ENCODE measurements at places on chromosomes 3 and 15.
A peak's percentile ranks its signal among the peaks of the same experiment; 100 is the strongest.

DNA sequence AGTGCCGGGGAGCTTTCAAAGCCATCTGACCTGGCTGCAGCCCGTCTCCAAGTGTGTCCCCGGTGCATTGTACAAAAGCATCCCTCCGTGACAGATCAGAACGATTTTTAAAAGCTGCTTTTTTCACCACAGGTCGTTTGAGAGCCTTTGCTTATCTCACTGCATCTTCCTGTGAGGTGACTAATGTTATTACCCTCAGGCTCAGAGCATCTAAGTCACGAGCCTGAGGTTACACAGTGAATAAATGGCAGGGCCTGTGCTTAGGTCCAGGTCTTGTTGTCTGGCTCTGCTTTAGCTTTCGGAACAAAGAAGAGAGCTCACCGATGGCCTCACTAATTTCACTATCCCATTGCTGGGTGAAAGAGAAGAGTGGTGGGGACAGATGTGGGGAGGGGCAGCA, 83.3 kb downstream of the SEC22A start:
- peak; percentile 1 for DNase-seq

DNA sequence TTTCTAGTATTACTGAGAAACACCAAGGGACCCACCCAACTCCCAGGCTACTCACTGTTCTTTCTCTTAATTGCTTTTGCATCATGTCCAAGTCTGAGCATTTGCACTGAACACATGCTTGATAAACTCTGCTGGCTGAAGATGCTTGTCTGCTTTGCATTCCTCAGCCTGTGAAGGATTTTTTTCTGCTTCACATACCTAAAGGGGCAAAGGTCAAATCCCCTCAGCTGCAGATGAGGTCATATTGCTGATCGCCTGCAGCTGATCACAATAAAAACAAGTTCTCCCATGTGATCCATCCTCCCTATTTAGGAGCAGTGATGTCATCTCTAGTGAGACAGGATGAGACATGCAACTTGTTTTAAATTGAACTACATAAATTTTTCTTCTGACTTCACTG, 84.6 kb upstream of the DCBLD2 start:
- DNase-seq = peak; percentile 72

DNA sequence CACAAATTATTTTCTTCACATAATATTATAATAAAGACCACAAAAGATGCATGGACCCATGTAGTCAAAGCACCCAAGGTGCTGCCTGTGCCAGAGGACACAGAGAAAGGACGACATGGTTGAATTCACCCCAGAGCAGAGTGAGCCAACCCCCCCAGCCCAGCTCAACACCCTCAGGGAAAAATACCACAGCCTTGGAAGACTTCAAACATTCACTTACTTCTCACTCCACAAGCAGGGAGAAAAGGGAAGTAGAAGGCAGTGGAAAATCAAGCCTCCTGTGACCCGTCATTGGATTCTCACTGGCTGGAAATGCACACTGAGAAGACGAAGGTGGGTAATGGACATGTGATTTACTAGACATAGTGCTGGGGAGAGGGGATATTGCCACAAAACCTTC, 70.8 kb downstream of the TAFA4 start:
- DNase-seq = no peak

- no peak for DNase-seq
Observed at GRCh38 chr3:133991209-133991608, 38.5 kb downstream of the SLCO2A1 start.

DNA sequence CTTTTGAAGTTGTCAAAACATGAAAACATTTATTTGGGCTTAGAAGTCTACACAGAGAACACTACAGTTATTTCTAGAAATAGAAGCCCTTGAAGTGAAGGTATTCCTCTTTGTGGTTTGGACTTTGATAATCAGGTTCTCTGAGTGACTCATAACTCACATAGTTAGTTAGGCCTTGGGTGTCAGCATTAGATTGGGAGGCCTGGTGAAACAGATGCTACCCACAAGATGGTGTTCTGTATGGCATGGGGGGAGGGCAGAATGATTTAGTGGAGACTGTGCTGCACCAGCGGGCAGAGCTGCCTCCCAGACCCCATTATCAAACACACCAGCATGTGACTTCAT, 108.9 kb upstream of the ETV5 start:
- DNase-seq = no peak

GRCh38 chr3:17307482-17307881, 422.7 kb downstream of the PLCL2 start:
- no peak for DNase-seq

DNA sequence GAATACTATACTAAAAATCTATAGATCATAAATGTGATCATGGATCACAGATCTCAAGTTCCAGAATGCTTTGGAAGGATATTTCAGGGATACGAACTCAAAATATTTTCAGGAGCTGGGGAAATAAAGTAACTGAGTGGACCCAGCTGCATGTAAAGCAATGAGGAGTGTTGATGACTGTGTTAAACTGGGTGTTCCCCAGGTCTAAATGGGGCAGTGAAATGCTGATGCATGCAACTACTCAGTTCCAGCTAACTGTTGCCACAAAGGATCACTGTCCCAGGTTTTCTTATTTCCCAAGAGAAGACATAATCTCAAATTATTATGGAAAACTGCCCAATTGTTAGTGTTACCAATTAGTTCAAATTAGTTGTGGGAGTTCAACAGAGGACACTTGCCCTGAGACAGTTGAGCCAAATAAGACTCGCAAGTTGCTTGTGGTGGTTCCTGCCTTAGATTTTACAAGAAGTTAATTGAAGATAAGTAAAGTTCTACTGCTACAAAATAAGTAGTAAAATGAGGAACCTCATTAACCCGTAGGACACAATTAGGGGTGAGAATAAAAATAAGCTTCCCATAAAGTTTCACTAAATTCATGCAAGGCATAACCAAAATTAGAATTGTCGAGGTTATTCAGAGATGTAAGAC, 66.3 kb upstream of the IL12A start:
- no peak for DNase-seq

- no peak for DNase-seq
Observed at GRCh38 chr3:17605032-17605431, 137.4 kb downstream of the TBC1D5 start.

GRCh38 chr15:76467136-76467535, 130.6 kb downstream of the ISL2 start:
- DNase-seq = no peak

DNA sequence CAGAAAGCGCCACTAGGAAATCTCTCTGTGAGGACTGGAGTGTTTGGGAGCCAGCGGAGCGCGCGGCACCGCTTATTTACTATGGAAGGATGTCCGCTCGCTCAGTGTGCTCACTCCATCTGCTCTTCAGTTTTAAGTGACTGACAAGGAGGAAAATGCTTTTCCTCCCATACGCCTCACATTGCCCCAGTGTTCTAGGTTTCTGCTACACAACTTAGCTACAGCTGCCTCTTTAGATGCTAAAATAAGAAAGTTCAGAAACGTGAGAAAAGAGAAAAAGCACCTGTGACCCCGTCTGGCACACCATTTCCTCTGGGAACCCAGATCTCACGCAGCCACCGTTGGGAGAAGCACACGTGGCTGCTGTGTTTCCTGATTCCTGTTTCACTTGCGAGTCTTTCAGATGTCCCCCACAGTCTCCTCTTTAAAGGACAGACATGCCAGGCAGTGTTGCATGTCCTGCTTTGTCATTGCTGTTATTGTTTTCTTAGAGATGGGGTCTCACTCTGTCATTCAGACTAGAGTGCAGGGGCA, 11.7 kb upstream of the MUSTN1 start:
- DNase-seq = no peak

DNA sequence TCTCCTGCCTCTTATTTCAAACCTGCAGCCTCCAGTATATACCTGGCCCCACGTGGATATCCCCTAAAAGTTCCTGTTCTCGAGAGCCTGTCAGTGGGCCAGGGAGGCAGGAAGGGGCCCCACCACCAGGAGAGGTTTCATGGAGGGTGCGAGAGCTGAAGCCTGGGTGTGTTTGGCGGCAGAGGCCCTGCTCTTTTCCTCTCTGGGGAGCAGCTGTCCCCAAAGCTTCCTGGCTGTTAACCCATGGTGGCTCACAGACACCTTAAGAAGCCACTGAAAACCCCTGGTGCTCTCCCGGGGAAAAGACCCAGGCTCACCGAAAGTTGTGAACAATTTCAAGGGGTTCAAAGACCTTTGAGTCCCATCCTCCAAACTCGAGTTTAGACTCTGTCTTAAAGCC, 1.1 kb downstream of the PRRT3 start:
- no peak for DNase-seq

GRCh38 chr3:170078620-170079281, 41.0 kb downstream of the GPR160 start:
- peak; percentile 7 for DNase-seq

- DNase-seq = no peak
Observed at GRCh38 chr3:175294793-175295192, 435.7 kb downstream of the NAALADL2 start.

DNA sequence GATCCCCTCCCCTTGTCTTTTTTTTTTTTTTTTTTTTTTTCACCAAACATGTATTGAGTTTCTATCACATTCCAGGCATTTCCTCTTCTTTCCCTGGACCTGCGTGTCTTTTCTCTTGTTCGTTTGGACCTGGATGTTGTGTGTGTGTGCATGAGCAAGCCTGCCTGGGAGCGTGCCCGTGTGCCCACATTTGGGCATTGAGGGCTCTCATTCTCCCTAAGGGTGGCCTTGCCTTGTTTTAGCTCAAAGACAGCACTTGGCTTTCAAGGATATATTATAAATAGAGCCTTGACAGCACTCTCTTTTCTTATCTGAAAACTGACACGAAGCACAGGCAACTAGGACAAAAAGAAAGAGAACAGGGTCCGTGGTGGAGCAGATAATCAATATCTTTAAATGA, 39.0 kb upstream of the SLC25A26 start:
- DNase-seq = no peak

DNA sequence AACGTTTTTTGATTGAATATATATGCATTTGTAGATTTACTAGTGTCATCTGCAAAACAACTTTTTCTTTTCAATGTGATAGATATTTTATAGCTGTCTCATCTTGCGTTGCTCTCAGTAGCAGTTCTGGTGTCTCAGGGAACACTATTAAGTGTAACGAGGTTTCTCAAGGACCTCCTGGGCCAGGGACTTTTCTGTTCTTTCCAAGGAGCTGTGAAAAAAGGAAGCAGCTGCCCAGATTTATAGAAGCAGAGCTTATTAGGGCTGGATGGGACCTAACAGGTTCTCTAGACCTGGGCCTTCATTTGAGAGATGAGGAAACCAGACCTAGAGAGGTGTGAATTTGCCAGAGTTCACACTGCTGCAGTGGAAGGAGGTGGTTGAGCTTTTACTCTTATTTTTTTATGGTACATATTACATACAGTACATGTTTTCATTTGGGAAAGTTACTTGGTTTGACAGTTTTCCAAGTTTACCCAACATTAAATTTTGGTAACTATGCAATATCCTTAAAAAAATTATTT, 16.1 kb downstream of the MAP2K1 start:
- no peak for DNase-seq

DNA sequence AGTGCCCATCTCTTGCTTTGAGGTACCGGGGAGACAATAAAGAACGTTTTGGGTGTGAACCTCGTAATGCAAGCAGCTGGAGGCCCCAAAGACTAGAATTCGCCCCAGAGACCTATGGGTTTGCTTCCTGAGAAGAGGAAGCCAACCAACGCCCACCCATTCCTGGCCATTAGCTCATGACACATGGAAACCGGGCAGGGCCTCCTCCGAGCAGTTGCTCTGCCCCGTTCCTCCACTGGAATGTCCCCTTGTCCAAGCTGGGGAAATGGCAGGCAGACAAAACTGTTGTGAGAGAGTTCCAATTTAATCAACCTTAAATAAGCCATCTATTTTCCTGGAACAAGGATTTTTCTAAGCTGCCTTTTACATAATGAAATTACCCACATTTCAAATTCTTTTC, 250.9 kb upstream of the IGF1R start:
- no peak for DNase-seq

DNA sequence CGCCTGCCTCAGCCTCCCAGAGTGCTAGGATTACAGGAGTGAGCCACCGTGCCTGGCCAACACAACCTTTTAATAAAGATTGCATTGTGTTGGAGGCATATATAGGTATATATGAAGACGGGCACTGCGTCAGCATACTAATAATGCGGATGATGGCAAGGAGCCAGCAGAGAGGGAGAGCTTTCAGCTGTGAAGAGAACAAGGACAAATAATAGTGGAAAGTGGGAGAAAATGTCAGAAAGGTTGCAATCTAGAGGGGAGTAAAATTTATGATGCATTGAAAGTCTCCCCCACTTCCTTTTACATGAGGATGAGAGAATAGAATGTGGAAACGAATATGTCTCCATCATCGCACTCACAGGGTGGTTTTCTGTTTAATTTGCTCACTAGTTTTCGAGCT, 170.5 kb upstream of the TBL1XR1 start:
- DNase-seq = no peak

DNA sequence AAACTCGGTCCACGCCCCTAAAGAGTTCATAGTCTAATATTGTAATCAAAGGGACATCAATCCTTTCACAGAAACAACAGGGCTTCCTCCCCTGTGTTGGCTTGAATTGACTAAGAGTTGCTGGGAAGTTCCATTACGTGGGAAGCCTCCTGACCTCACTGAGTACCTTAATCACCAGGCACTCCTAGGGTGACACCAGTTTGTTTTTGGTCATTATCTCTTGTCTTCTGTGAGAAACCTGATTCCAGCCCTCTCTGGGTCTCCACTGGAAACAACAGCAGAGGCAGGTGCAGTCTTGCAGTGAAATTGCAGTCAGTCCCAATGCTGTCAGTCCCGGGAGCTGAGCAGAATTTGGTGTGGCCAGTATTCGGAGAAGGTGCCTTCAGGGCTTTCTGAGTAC, 55.4 kb downstream of the BOC start:
- no peak for DNase-seq

GRCh38 chr3:51985063-51985462, 1.7 kb downstream of the ACY1 start:
- DNase-seq = no peak

- no peak for DNase-seq
Observed at GRCh38 chr3:48086705-48087104, 70.5 kb upstream of the MAP4 start.

- no peak for DNase-seq
Observed at GRCh38 chr3:62587169-62587568, 213.8 kb upstream of the FEZF2 start.

DNA sequence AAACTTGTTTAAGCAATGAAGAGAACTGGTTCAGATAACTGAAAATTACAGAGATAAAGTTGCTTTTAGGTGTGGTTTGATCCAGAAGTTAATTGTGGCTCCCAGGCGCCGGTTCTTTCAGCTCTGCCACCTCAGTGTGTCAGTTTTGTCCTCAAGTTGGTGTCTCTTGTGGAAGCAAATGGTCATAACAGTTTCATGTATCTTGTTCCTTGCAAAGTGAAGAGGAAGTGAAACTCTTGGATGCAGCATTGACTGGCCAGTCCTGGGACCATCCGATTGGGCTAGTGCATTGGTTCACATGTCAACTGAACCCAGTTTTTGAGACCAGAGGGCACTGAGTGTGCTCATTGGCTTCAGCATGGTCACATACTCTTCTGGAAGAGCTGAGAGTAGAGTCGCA, 181.4 kb upstream of the GRM7 start:
- DNase-seq = no peak

- DNase-seq = no peak
Observed at GRCh38 chr15:50463423-50464358, 39.5 kb downstream of the USP8 start.

GRCh38 chr3:112979244-112979832, 4.4 kb upstream of the CD200R1 start:
- DNase-seq = peak; percentile 14
